Activated naive CD4-positive, alpha-beta T cell treated with anti-CD3 and anti-CD28 coated beads, Interleukin-2, amount 10 ng/mL, durations not matched to agents 7 days and 5 days (primary cell): ENCODE measurements at places on chromosomes 2 and 18.

GRCh38 chr2:121245913-121246312, 39.1 kb downstream of the TFCP2L1 start:
- DNase-seq: no peak

DNA sequence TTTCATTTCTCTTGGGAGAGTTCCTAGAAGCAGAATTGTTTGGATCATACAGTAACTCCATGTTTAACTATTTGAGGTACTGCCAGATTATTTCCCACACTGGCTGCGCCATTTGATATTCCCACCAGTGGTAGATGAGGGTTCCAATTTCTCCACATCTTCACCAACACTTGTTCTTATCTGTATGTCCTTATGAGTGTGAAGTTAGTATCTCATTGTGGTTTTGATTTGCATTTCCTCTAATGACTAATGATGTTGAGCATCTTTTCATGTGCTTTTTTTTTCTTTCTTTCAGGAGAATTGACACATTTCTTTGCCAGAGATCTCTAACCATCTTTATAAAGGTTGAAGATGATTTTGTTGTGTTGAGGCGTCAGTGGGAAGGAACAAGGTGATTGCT, 4.1 kb upstream of the MGAT5 start:
- DNase-seq: no peak

DNA sequence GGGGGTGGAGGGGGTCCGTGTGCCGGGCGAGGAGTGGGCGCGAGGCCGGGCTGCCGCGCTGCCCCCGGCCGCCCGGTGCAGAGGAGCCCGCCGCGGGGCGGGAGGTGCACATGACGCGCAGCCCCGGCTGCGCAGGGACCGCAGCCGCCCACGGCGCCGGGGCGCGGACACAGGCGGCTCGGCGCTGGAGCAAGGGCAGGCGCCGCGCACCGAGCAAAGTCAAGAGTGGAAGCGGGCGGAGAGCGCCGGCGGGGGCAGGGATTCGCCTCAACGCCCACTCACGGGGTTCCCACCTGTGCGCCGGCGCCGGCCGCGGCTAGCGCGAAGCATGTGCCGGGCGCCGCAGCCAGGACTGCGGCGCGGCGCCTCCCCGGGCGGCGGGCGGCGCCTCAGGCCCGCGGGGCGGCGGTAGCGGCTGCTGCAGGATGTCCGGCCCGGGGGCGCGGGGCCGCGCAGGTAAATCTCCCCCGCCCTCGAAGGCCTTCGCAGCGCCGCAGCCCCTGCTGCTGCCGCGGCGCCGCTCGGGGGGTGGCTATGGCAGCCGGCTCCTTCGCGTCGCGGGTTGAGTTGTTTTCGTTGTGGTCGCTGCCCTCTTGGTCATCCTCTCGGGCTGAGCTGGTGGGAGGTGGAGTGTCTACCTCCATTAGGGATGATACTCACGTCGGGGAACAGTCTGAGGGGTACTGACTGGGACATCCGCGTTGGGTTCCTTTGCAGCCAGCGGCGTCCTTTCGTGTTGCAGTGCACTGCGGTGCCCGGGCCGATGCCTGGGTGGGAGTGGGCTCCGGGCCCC, 216.3 kb upstream of the DTNA start:
- DNase-seq: no peak

DNA sequence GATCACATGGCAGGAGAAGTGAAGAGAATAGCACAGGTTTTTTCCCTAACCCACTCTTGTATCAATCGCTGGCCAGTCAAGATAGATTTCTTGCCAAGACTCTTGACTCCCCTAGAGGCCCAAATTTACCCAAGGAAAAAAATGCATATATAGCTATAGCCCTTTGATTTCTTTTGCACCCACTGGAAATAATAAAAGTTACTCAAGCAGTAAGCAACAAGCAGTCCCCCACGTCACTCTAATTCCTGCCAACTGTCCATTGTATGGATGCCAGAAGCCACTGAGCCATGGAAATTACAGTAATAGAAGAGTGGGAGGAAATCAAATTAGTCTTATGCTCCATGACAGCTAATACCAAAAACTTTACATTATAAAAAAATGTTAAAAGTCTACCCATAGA, 125.3 kb upstream of the SLC39A10 start:
- DNase-seq: no peak

DNA sequence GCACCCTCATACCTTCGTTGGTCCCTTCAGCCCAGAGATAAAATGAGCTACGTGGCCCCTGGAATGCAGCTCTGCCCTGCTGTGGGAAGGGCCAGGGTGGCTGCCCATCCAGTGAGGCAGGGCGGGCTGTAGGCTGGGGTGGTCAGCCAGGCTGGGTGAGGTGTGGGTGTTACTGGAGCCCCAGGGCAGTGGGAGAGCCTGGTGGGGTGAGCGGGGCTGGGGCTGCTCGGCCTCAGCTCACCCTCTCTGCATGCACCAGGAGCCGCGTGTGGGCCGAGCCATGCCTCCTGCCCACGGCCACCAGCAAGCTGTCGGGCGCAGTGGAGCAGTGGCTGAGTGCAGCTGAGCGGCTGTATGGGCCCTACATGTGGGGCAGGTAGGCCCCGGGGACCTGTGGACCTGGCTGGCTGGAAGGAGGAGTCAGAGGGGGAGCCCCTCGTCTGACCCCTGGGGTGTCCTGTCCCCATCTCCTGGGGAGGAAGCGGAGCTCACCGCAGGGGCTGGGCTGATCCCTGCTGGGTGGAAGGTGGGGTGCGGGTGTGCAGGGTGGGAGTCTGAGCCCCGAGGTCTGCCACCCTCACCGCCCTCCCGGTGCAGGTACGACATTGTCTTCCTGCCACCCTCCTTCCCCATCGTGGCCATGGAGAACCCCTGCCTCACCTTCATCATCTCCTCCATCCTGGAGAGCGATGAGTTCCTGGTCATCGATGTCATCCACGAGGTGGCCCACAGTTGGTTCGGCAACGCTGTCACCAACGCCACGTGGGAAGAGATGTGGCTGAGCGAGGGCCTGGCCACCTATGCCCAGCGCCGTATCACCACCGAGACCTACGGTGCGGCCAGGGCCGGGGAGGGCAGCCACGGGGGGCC, 5.5 kb downstream of the RNPEPL1 start:
- no peak for DNase-seq

DNA sequence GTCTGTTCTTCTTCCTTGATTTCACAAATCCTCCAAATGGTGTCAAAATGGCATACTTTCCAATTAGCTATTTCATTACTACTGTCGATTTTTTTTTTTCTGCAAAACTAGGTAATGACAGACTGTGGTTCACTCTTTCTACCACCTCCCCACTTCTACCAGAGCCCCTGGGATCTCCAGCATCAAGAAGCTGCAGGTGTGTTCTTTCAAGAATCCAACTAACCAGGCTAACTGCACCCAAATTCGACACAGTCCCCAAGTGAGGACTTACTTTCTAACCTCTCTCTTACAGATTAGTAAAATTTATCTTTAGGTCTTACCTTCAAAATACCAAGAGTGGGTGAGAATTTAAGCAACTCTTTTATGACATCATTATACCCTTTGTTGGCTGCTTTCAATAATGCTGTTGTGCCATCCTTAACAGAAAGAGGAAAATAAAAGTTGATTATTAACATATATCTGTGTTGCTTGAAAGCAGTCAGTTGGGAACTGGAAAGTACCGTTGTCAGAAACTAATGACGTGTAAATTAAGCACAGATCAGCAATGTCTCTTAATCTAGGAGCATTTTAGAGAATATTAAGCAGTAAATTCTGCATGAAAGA, 31.2 kb upstream of the NPC1 start:
- no peak for DNase-seq

DNA sequence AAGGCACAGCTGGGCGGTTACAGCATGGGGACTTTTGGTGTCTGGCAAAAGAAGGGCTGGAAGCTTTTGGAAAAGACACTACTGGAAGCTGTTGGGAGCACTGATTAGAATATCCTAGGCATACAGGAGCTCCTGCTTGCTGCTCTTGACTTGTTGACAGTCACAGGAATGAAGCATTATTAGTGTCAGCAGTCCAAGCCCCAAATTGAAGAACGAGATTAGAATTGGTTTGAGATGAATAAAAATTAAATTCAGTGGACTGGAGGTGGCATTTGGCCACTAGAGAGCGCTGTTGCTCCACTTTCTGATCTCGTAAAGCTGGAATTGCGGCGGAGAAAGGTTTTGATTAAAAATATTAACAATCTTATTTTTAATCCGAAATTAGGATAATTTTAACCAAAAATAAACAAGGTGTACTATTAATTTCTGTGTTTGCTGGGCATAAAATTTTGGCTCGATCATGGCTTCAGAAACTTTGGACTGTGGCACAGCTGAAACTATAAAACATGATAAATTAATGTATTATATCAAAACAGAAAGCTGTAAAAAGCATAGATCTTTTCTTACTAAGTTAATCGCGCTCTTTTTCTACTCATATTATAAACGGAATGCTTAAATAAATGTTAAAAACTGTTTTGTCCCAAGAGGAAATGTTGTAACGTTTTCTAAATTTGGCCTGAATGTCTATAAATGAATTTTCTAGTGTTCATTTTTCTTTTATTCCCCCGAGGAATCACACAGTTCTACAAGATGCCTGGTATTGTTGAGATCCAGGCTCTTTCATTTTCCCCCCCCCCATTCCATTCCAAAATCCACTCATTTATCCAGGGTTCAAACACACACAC, 2.4 kb upstream of the HOXD8 start:
- peak; percentile 75 for DNase-seq

DNA sequence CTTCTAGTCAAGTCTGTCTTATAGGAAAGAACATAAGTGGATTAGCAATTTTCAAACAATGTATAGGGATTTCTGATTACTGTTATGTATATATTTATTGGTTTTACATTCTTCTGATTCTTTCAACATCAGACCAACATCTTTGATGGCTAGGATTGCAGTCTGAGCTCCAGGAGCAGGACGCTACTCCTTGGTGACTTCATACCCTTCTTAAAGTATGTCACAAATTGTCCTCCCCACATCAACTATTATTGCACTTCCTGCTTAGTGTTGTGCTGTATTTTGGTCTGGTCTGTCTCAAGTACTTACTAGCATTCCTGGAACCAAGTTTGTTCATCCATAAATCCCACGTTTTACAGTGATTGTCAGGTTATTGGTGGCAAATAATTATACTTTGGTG, 49.0 kb downstream of the MAP2 start:
- no peak for DNase-seq

- DNase-seq: no peak
Observed at GRCh38 chr18:33826151-33826550, 248.1 kb downstream of the ASXL3 start.

DNA sequence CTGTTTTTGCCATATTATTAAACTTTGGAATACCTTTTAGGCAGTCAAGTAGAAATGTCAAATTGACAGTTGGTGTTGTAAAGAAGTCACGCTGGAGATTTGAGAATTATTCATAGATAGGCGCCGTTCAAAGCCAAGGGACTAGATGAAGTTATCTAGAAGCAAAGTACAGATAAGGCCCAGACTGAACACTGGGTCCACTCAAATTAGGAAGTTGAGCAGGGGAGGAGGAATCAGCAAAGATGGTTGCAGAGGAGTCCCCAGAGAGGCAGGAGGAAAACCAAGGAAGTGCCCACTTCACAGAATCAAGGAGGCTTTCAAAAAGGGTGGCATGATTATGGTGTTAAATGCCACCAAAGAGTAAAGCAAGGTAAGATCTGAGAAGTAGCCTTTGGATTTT, 9.6 kb upstream of the ALS2 start:
- no peak for DNase-seq

DNA sequence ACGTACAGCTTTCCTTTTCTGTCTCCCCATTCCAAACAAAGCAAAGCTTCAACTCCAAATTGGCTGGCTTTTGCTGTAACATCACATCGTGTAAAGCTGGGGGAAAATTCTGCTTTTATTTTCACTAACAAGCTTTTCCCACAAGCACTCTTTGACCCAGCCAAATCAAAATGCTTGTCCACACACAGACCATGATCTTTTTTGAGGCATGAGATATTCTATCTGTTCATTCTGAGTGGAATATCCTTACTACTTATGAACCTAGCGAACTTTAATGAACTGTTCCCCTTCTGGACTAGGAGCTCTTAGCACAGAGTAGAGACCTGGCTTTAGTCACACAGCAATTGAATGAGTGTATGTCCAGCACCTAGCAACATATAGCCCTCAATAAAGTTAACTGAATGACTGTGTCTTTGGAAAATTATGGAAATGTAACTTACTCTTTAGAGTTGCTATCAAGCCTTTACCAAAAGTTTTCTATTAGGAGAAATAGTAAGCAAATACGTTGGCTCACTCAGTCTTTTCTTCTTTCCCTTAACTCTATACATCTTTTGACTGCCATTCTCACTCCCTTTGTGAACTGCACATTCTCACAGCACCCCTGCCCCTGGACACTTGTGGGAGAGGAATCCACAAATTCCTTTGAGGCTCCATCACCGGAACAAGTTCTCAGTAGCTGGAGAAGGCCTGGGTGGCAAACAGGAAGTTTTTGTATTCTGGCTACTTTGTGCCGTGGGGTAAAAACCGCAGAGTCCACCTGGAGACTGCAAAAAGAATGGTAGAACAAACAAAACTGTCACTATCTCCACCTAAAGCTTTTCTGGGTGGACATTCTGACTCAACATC, 1.3 kb upstream of the UBE2E3 start:
- no peak for DNase-seq
